ENCODE measurements at places on chromosomes 6 and 20.
A peak's percentile ranks its signal among the peaks of the same experiment; 100 is the strongest.

GRCh38 chr6:117591405-117591804 lies 10.9 kb downstream of the GOPC start:
- no peak for DNase-seq

- no peak for DNase-seq
These were observed 64.4 kb downstream of the TMEM242 start for GRCh38 chr6:157258878-157259277.

- peak; percentile 23 for DNase-seq
These were observed 118.7 kb downstream of the BMP2 start for GRCh38 chr20:6886065-6886729.

- no peak for DNase-seq
These were observed 23.9 kb downstream of the FAM162B start for GRCh38 chr6:116741571-116741970.

- DNase-seq: peak; percentile 53
These were observed 15.2 kb upstream of the ZNF335 start for GRCh38 chr20:45987108-45987780.

GRCh38 chr20:60497298-60498035 lies 539.2 kb downstream of the CDH26 start:
- DNase-seq: no peak

DNA sequence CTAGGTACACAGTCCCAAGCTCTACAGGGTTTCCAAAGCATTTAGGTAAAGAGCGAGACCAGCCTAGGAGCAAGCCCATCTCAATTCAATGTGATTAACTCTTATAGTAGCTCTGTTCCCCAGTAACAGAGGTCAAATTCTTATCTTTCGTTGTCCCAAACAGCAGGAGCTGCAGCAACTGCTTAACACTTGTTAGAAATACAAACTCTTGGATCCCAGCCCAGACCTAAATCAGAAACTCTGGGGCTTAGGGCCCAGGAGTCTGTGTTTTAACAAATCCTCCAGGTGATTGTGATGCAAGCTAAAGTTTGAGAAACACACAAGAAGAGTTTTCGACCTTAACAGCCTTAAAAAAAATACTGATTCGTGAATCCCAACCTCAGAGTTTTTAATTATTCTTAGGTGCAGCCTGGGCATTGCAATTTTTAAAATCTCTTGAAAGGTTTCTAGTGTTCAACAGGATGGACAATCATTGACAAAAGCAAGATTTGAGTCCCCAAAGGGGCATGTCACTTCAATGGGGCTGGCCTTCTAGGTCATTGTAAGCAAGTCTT lies 127.4 kb upstream of the HCRTR2 start:
- DNase-seq: no peak

DNA sequence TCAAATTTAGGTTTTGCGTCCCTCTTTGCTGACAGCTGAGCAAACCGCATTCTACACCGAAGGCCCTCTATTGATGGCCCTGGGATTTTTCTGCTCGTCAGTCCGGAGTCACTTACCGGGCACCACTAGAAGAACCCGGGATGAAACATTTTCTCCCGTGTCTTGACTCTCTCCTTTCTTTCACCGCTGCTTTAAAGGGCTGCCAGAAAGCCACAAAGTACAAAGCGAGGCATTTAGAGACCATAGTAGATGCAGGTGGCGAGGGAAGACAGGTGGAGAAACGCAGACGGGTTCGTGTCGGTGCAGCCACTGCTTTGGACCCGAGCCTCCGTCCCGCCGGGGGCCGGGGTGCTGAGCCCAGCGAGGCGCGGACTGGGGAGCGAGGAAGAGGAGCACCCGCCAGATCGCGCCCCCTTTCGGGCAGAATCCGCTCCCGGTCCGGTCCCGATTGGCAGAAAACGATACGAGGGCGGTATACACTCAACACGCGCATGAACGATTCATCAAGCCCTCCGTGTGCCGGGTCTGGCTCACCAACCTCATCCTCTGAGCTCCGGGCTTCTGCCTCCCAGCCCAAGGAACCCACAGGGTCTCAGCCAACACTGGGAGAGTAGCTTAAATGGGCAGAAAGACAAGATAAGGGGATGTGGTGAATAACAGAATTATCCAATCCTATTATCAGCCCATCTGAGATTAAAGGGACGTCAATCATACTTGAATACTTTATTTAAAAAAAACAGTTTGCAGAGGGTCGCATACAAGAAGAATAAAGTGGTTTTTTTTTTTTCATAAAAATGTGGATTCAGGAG lies 84.9 kb downstream of the TRIM27 start:
- DNase-seq: peak; percentile 78

GRCh38 chr6:168238159-168238909 lies 81.2 kb downstream of the DACT2 start:
- DNase-seq: no peak

DNA sequence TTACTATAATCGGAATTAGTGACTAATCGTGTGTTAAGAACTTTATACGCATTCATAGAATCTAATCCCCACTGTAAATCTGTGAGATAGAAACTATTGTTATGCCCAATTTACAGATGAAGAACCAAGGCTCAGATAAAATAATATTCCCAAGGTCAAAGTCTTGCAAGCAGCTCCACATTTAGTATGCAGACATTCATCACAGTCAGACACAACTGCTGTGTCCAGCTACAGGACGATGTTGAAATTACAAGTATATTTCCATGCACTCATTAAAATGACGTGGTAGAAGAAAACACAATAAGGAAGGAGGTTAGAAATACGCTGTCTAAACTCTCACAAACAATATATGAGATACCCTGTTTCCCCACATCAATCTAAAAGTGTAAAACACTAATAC lies 82.5 kb downstream of the PREX1 start:
- no peak for DNase-seq

DNA sequence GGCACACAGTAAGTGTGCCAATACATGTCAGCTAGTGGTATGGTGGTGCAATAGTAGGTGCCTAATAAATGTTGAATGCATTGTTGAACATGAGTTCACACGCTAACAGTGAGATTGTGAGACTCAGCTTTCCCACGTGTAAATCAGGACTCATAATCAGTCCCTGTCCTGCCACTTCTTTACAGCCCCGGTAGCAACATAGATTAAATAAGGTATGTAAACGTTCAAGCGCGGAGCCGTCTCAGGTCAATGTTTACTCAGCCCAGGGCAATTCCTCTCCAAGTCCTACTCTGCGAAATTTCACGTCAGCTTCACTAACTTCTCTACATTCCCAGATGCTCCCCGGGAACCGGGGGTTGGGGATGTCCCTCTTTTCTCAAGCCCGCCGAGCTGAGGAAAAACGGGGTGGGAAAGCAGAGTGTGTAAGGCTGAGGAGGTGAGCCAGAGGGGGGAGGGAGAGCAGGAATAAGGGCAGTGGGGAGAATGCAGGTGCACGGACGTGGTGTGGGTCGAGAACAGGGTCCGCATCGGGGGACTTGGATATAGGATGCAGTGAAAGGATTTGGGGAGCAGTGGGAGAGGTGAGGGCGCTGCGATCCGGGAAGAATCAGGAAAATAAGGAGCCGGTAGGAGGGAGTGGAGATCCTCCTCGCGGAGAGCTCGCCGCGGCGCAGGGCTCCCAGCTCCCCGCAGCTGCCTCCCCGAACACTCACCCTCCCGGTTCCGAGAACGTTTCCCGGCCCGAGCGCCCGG lies 544 bp upstream of the TP53INP2 start:
- no peak for DNase-seq

DNA sequence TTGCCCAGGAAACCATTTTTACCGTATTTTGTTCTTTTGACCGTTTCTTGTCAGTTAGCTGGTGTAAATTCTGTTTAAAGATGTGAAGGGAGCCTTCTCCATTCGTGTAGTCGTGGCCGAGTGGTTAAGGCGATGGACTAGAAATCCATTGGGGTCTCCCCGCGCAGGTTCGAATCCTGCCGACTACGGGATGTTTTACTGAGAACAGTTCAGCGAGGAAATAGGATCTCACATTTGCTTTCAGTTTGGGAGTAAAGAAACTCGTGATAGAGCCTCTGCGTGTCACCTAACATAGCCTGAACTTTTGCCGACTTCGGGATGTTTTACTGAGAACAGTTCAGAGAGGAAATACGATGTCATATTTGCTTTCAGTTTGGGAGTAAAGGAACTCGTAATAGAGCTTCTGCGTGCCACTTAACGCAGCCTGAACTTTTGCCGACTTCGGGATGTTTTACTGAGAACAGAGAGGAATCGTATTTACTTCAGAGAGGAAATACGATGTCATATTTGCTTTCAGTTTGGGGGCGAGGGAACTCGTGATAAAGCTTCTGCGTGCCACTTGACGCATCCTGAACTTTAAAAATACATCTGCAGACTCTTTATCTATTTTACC lies 5.9 kb upstream of the ZNF184 start:
- peak; percentile 49 for DNase-seq

- no peak for DNase-seq
These were observed 31.5 kb downstream of the AAR2 start for GRCh38 chr20:36267605-36268381.

DNA sequence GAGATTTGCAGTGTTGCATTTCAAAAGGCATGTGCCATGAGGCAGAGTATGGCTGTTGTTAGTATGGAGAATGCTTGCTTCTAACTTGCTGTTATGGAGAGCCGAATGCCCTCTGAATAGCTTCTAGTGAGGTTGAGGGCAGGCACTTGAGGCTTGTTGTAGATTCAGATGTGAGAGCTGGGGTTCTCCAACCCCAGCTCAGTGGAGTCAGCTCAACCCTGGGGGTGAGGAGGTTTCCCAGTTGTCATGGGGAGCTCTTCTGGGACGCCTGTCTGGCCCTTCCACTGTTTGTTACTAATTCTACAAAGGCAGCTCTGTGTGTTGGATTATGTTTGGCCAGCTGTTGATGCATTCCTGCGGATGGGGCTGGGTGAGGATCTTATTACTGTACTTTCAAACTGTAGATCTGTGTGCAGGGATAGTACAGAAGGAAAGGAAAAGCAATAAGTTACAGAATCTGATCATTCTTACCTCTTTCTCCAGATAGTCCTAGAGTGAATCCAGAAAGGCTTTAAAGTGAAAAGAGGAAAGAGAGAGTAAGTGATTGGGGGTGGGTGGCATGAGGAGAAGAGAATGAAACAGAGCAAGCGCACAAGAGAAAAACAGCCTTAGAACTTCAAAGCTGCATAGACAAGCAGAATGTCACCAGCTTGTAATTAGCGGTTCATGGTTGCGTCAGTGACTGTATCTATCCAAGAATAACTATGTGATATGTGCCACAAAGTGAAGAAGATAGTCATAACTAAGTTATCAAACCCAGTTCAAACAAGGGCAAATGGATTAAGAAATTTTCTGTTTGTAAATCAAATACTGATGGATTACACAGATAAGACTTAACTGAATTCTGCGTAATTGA lies 148.7 kb downstream of the PRL start:
- peak; percentile 82 for DNase-seq

DNA sequence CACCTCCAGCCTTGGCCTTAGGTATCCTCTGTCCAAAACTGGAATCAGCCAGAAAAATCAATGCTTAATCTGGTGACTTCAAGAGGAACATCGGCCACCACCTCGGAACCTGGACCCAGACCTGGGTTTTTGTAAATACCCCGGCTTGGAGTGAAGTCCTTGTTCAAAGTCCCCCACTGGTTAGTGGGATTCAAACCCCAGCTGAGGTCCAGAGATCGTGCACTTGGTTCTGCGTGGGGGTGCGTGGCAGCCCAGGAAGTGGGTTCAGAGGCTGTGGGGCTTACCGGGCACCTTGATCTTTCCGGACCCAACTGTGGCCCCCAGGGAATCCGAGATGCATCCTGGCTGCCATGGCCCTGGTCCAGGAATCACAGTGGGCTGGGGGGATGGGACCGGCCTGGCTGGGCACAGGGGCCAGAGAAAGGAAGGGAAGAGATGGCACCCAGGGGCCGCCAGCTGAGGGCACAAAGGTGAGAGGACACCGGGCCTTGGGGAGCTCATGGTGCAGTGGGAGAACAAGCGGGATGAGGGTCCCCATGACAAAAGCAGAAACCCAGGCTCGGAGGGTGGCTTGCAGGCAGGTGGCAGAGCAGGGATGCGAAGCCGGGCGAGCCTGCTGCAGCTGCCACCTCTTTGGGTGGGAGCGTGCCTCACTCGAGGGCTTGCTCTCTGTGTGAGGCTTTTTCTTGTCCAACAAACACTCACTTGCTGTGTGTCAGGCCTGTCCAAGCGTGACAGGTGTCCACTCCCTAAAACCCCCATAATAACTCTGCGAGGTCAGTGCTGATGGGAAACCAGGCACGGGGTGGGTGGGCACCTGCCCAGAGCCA lies 27.7 kb downstream of the ZBP1 start:
- DNase-seq: peak; percentile 37

GRCh38 chr20:57638173-57638894 lies 18.1 kb upstream of the ZBP1 start:
- DNase-seq: no peak

GRCh38 chr6:28490205-28490890 lies 25.2 kb downstream of the GPX6 start:
- no peak for DNase-seq

GRCh38 chr20:536426-537010 lies 7.1 kb downstream of the CSNK2A1 start:
- no peak for DNase-seq

DNA sequence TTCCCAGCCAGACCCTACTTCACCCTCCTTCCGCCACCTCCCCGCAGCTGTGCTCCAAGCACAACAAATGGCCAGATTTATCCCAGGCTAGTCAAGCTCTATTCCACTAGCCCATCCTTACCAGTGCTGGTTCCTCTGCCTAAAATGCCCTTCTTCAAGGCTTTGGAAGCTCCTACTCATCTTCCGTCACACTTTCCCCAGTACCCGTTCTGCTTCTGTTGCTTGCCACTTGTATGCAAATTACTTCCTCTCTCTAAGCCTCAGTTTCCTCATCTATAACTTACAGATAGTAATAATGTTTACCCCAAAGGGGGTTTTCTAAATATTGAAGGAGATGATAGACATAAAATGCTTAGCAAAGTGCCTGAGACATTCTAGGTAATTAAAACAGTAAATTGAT lies 193.1 kb downstream of the MAFB start:
- no peak for DNase-seq

DNA sequence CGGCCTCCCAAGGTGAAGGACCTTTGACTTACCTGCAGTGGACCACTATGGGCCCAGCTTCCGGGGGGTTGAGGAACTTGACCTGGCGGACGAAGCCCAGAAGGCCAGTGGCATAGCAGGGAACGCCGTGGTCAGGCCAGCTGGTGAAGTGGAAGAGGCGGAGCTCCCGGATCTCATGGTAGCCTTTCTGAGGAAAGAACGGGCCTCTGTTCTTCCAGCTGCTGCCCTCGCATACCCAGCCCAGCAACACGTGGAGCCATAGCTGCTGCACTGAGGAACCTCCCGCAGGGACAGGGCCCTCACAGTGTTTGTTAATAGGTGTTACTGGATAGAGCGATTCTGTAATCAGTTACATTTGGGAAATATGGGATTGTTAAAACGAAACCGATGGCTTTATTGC lies 492.1 kb upstream of the CHD6 start:
- DNase-seq: no peak

DNA sequence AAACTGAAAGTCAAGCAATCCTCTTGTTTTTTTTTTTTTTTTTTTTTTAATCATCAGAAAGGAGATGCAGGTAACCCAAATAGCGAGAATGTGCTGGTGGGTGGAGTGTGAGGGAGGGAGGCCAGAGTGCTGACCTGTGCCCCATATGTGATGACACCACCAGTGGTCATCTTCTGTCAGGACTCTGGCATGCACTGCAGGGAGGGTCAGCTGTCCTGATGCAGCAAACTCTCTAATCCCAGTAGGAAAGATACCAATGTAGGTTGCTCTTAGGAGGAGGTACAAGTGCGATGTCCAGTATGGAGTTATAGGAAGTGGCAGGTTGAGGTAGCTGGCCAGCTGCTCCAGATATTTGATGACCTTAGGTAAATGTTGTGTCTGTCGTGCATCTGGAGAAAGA lies 2.8 kb upstream of the CST4 start:
- no peak for DNase-seq

Data from NCI-H1092 treated with DMSO at 0.1 percent for 48 hours (cell line).